ENCODE measurements at places on chromosomes 2 and 18.

- no peak for DNase-seq
Measured at GRCh38 chr2:240799033-240799820, 20.8 kb downstream of the KIF1A start.

GRCh38 chr2:237860273-237860935, 981 bp downstream of the RAMP1 start:
- no peak for DNase-seq

DNA sequence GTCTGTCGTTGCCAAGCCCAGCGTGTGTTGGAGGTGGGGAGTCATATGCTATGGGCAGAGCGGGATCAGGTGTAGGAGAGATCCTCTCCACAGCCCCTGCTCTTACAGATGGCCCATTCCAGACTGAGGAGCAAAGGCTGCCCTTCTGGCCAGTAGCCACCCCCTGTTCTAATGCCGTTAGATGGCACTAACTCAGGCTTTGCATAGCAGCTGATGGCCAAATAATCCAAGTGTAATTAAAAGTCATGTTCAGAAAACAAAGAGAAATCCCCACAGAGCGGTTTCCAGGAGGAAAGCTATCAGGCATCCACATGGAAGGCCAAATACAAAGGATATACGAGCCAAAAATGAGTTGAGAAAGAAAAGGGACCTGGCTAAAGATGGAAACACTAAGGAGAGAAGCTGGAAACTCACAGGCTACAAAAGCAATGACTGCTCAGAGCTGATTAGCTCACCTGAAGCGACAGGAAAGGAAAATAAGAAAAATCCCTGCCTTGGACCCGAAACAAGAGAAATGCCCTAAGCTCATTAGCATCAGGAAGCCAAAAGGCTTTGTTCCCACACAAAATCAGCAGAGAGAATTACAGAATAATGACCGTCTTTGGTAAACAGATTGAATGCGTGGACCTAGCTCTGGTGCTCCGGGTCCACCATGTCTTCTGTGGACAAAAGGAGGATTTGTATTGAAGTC, 1002.4 kb upstream of the KLHL29 start:
- no peak for DNase-seq

DNA sequence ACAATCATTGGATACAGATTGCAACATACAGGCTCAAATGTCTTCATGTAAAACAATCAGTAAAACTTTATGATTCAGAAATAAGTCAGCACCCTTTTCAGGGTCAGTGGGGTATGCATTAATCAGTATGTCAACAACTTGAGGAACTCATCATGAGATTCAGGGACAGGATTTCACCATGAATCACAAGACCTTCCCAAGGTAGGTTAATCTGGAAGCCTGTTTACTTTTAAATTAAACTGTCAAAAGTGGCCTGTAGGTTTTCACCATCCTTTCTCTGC, 104.8 kb downstream of the SP100 start:
- peak; percentile 53 for DNase-seq

GRCh38 chr2:19979932-19980331, 10.0 kb downstream of the WDR35 start:
- DNase-seq, result peak; percentile 4

DNA sequence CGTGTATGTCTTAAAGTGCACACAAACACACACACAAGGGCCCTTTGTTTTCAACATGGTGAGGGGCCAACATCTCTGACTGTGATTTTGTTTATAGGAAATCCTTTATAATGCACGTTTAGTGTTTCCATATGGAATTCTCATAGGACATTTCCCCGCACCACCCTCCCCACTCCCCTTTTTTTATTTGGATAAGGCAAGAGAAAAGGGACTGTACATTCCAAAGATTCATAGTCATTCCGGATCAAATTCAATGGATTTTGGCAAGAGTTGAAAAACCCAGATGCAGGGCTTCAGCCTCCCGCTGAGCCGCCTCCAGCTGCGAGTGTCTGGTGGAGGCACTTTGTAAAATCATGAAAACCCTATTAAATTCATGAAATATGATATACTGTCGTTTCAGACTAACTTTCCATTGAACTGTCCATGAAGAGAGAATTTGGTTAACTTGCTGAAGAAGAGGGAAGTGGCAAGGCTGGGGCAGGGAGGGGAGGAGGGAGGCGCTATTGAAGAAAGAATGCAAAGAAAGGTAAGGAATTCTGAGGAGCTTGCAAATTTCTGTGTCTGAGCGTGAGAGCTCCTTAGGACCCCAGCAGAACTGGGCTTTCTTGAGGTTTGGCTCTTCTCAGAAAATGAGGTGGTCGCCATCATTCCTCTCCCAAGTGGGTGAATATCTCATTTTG, 25.8 kb upstream of the SLC14A2 start:
- DNase-seq, result peak; percentile 88

- peak; percentile 50 for DNase-seq
Measured at GRCh38 chr2:11533278-11534070, at the start of gene GREB1. GREB1 (plus strand) TSS chr2:11534045; CDS start chr2:11556615, 22,570 bp downstream.

- DNase-seq, result no peak
Measured at GRCh38 chr2:48727560-48727959, 28.0 kb downstream of the LHCGR start.

- DNase-seq, result no peak
Measured at GRCh38 chr18:51578406-51578980, 381.0 kb upstream of the MEX3C start.

DNA sequence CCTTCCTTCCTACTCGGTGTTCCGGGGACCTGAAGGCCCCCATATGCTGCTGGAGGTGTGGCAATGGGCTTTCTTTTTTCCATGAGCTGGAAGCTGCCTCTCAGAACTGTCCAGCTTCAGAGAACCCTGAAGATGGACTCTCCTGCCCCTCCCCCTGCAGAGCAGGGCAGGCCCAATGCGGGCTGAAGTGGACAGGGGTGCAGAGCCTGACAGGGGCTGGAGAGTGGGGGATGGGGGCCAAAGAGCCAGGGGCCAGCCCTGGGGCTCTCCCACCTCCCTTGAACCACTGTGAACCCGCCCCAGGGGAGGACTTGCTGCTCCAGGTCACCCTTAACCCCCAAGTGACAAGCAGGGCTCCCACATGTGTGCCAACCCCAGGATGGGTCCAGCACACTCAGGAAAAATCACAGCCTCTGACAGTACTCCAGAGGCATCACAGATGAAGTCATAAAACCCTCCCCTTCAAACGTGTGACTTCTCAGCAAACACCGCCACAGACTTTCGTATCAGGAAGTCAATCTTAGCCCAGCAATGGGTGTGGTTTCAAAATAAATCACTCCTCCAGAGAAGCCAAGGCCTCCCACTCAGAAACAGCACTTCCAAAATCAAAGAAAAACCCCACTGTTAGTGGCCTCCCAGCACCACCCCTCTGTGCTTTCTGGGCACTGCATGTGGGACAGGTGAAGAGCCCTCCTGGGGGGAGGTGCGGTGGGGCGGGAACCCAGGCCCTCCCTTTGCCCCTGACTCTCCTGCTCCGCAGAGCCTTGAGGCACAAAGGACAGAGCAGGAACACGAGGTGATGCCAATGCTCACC, 135.8 kb downstream of the HDAC4 start:
- peak; percentile 65 for DNase-seq

DNA sequence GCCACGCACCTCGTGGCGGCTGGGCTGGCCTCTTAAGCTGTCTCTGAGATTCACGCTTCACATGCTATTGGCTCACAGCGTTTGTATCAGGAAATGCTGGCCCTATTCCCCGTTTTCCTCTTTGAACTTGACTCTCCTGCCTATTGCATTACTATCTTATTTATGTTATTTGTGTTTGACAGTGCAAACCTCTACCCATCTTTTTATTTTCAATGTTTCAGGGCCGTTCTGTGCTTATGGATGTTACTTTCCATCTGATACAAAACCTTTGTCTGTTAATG, 149.9 kb upstream of the TWIST2 start:
- DNase-seq, result no peak

- peak; percentile 39 for DNase-seq
Measured at GRCh38 chr2:177622521-177622920, 229.9 kb downstream of the AGPS start.

GRCh38 chr2:135252805-135253458, 200.8 kb downstream of the RAB3GAP1 start:
- DNase-seq, result no peak

GRCh38 chr2:144508172-144508851, 11.6 kb downstream of the ZEB2 start:
- peak; percentile 37 for DNase-seq

DNA sequence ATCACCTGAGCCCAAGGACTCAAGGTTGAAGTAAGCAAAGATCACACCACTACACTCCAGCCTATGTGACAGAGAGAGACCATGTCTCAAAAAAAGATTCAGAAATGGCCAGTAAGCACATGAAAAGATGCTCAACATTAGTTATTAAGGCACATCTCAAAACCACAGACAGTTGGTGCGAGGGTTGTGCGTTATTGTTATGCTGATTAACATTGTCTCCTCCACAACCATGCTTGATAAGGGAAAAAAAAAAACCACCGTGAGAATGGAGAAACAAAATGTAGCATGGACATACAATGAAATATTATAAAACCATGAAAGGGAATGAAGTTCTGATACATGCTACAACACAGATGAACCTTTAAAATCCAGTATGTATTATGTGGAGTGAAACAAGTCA, 27.3 kb downstream of the MOB4 start:
- no peak for DNase-seq

- peak; percentile 51 for DNase-seq
Measured at GRCh38 chr2:227378371-227378782, 729 bp downstream of the TM4SF20 start.

GRCh38 chr2:129757915-129758783, 221.3 kb upstream of the RAB6C start:
- DNase-seq, result no peak

DNA sequence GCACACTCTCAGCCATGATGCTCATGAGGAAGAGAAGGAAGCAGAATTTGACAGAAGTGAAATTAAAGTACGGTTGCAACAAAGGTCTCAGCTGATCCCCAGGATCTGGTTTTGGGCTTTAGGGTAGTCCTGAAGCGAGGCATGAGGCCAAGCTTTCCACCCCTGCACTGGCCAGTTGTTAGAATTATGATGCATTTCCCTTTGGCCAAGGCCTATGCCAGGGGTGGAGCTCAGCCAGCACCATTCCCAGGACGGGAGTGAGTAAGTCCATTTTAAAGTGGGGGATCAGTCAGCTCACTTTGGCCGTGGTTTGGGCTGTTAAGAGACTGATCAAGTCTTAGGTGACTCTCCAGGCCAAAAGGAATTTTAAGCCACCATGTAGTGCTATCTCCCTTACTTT, 314.5 kb upstream of the MMADHC start:
- DNase-seq, result peak; percentile 30

- DNase-seq, result no peak
Measured at GRCh38 chr2:187825-188224, 76.0 kb downstream of the SH3YL1 start.

GRCh38 chr2:2763351-2764000, 432.4 kb upstream of the MYT1L start:
- no peak for DNase-seq

GRCh38 chr2:240245706-240246105, 105.2 kb upstream of the OTOS start:
- DNase-seq, result no peak

- no peak for DNase-seq
Measured at GRCh38 chr2:68379184-68379708, 14.2 kb downstream of the PLEK start.

DNA sequence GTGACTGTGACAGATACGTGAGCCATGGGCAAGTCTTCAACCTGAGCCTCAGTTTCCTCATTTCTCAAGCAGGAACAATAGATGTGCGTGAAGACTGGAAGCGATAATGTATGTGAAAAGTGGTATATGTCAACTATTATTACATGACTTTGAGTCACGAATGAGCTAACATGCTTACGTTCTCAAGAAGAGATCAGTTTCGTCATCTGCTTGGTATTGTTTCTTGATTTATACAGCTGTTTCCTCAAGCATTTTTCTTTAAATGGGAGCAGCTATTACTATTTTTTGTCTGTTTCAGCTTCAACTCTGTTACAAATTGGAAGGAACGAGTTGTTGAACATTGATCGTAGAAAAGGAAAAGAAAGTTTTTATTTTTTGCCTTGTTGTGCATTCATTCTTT, 48.5 kb upstream of the THOC1 start:
- no peak for DNase-seq

GRCh38 chr2:158817588-158817987, 22.5 kb downstream of the DAPL1 start:
- peak; percentile 53 for DNase-seq

- peak; percentile 28 for DNase-seq
Measured at GRCh38 chr18:25561918-25562317, 210.0 kb upstream of the ZNF521 start.
